ENCODE measurements at places on chromosomes 6 and 20. TPM values are rescaled to one million over a fixed set of nuclear protein-coding genes. Genes with fewer than 3 reads are reported as not detected.

The L3MBTL3 gene
- 66.4 TPM for total RNA-seq

The GINS1 gene
- 0.76 TPM for total RNA-seq

The MUCL3 gene
- total RNA-seq, result not detected

The PRDM13 gene
- total RNA-seq, result not detected

The TRIM26 gene
- total RNA-seq, result 75.1 TPM

The CENPW gene
- 4.5 TPM for total RNA-seq

The NMBR gene
- total RNA-seq, result not detected

GRCh38 chr6:14001329-14002012 is 76.7 kb downstream of the RNF182 start:
- H3K36me3 ChIP-seq, result no peaks in the 10 kb centered on the region
- H3K4me1 ChIP-seq, result no peaks in the 10 kb centered on the region
- peaks cover 6% of the 10 kb centered on the region for H3K27me3 ChIP-seq
- H3K27ac ChIP-seq, result no peak overlapping the region
- DNase-seq, result no peak

DNA sequence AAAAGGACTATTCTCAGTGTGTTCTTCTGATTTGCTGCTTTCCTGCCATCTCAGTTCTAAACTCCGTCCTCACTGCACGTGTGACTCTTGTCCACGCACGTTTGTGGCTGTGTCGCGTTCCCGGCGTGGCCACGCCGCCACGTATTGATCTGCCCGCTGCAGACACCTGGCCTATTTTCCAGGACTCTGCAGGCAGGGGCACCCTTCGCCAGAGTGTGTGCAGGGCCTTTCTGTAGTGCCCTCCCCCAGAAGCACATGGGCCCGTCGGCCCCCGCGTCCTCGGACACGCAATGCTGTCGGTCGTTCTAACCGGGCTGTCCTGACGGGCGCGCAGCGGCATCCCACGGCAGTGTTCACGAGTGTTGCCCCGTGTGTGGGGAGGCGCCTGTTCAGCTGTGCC is 87.6 kb downstream of the YTHDF1 start:
- H3K36me3 ChIP-seq, result no peaks in the 10 kb centered on the region
- no peak overlapping the region for H3K27ac ChIP-seq
- no peaks in the 10 kb centered on the region for H3K27me3 ChIP-seq

- no peaks in the 10 kb centered on the region for H3K36me3 ChIP-seq
- H3K4me3 ChIP-seq, result no peak overlapping the region
- no peak overlapping the region for H3K27ac ChIP-seq
These were observed 13.2 kb upstream of the ARMC12 start for GRCh38 chr6:35723587-35723986.

GRCh38 chr20:62682912-62683517 is 25.6 kb upstream of the NTSR1 start:
- no peak overlapping the region for H3K27ac ChIP-seq
- H3K36me3 ChIP-seq, result no peaks in the 10 kb centered on the region
- no peaks in the 10 kb centered on the region for H3K27me3 ChIP-seq

GRCh38 chr20:1891263-1892118 is 3.7 kb upstream of the SIRPA start:
- H3K27me3 ChIP-seq, result peaks cover 17% of the 10 kb centered on the region
- H3K27ac ChIP-seq, result no peak overlapping the region
- peaks cover 7% of the 10 kb centered on the region for H3K4me1 ChIP-seq
- DNase-seq, result no peak
- no peaks in the 10 kb centered on the region for H3K36me3 ChIP-seq

GRCh38 chr20:49568278-49569151 is 578 bp upstream of the PTGIS start:
- H3K27ac ChIP-seq, result no peak overlapping the region
- H3K27me3 ChIP-seq, result peaks cover 13% of the 10 kb centered on the region
- no peak overlapping the region for H3K4me3 ChIP-seq
- no peak for DNase-seq

DNA sequence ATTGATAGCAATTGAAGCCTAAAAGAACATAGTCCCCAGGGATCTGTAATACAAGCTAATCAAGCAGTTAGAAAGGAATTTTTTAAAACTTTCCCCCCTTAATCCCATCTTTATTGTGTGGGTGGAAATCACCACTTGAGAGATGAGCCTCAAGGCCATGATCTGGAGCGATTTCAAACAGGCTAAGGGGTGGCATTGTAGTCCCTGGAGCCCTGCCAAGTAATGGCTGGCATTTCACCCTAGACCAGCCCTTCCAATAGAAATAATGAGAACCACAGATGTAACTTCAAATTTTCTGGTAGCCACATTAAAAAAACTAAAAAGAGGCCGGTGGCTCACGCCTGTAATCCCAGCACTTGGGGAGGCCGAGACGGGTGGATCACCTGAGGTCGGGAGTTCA is 46.9 kb downstream of the PRDM1 start:
- no peak for DNase-seq
- no peaks in the 10 kb centered on the region for H3K36me3 ChIP-seq
- H3K27me3 ChIP-seq, result no peaks in the 10 kb centered on the region
- H3K27ac ChIP-seq, result no peak overlapping the region

DNA sequence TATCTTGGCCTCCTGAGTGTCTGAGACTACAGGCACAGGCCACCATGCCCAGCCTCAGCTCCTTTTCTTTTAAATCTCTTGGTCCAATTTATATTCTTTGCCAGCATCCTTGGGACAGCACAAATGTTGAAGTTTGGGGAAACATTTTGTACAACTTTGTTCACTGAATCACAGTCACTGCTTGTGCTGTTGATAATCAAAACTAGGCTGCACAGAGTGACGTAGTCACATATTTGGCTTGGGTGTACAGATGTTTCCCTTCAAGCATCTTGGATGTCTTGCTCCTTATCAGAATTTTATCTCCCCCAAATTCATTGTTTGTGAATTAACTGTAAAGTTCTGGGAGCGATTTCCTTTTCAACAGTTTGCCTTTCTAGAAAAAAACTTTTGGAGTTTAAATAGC is 17.9 kb downstream of the CARMIL1 start:
- no peak for DNase-seq
- no peaks in the 10 kb centered on the region for H3K36me3 ChIP-seq

DNA sequence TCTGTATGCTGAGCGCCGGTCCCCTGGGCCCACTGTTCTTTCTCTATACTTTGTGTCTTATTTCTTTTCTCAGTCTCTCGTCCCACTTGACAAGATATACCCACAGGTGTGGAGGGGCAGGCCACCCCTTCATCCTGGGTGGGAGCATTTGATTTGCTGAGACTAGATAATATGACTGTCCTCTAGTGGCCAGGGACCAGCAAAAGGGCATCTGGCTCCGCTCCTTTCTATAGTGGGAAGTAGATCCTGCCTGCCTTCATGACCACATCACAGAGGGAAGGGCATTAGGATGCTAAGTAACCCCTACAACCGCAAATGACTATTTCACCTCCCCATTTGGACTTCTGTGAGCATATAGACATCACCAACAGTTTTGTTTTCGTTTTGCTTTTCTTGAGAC is 64.5 kb downstream of the TRMT6 start:
- no peak overlapping the region for H3K4me3 ChIP-seq
- no peaks in the 10 kb centered on the region for H3K36me3 ChIP-seq
- no peak for DNase-seq
- no peak overlapping the region for H3K27ac ChIP-seq

- peak; percentile 29 for DNase-seq
- no peaks in the 10 kb centered on the region for H3K36me3 ChIP-seq
- H3K4me1 ChIP-seq, result peaks cover 25% of the 10 kb centered on the region
- H3K27ac ChIP-seq, result no peak overlapping the region
- H3K4me3 ChIP-seq, result no peak overlapping the region
These were observed 4.9 kb downstream of the VEGFA start for GRCh38 chr6:43774776-43775534.

DNA sequence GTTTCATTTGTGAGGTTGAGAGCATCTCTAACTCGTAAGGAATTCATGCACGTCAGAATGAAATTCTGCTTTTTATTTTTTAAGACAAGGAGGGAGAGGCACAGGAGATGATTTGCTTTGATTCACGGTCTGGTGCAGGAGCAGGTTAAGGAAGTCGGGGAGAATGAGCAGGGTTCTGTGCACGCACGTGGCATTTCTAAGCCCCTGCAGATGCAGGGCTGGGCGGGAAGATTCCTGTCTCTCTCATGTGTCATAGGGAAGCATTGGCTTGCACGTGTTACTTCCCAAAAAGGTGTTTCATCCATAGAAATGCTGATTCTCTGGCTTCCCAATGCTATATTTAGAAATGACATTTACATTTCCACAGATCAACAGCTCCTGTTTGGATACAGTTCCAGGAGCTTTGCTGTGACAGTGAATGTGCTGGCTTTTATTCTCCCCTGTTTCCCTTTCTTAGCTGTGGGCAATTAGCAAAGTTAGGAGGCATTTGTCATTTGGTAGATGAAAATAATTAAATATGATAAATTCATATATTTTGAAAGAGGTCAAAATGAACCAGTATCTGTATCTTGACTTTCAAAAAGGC is 119.7 kb upstream of the ZFP64 start:
- no peak overlapping the region for H3K4me3 ChIP-seq
- no peak for DNase-seq
- no peak overlapping the region for H3K27ac ChIP-seq

GRCh38 chr6:26054781-26055718 is 32.2 kb upstream of the HFE start:
- H3K4me3 ChIP-seq, result peak overlapping the region; percentile 99
- no peaks in the 10 kb centered on the region for H3K36me3 ChIP-seq
- H3K4me1 ChIP-seq, result peaks cover 29% of the 10 kb centered on the region
- H3K27ac ChIP-seq, result peak overlapping the region; percentile 94

DNA sequence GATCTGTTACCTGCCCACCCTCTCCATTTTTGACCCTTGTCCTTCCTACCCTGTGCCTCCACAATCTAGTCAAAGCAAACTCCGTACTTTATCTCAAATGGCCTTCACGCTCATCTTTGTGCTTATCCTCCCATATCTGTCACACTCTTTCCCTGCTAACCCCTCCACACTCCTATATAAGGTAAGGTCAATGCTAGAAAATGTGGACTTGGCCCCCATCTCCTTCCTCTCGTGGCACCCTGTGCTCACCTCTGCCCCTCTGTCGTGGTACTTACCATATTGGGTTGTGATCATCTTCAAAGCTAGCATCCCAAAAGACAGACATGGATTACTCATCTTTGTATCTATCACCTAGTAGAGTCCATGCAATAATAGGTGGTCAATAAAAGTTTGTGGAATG is 127.6 kb upstream of the FOXQ1 start:
- no peaks in the 10 kb centered on the region for H3K4me1 ChIP-seq
- peaks cover 4% of the 10 kb centered on the region for H3K27me3 ChIP-seq
- no peaks in the 10 kb centered on the region for H3K36me3 ChIP-seq

GRCh38 chr6:147418523-147418922 is 90.0 kb upstream of the SAMD5 start:
- no peaks in the 10 kb centered on the region for H3K36me3 ChIP-seq
- DNase-seq, result no peak
- H3K27me3 ChIP-seq, result no peaks in the 10 kb centered on the region
- no peaks in the 10 kb centered on the region for H3K4me1 ChIP-seq
- H3K4me3 ChIP-seq, result no peak overlapping the region

- H3K36me3 ChIP-seq, result no peaks in the 10 kb centered on the region
- peak; percentile 24 for DNase-seq
- peaks cover 10% of the 10 kb centered on the region for H3K27me3 ChIP-seq
These were observed 2.0 kb downstream of the MUC21 start for GRCh38 chr6:30985490-30985889.

DNA sequence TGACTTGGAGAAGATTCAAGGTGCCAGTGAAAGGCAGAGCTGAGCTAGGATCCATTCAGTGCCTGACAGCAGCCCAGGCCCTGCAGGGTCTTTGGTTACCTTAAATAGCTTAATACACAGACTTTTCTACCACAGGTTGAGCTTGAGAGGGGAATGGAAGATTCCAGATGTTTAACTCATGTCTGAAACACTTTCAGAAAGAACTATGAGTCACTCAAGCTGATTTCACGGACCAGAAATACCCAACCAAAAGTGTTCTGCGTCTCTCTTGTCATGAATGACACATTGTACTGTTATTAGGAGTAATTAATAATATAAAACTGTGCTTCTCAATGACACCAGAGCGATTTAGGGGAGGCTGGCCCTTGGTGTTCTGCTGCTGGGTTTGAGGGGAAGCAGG is 6.4 kb upstream of the PMEPA1 start:
- no peak overlapping the region for H3K4me3 ChIP-seq
- no peak for DNase-seq
- no peaks in the 10 kb centered on the region for H3K36me3 ChIP-seq

- H3K27ac ChIP-seq, result no peak overlapping the region
- H3K27me3 ChIP-seq, result no peaks in the 10 kb centered on the region
- no peaks in the 10 kb centered on the region for H3K36me3 ChIP-seq
- H3K4me1 ChIP-seq, result peaks cover 10% of the 10 kb centered on the region
- no peak overlapping the region for H3K4me3 ChIP-seq
These were observed 3.1 kb upstream of the MYL9 start for GRCh38 chr20:36538026-36538722.

GRCh38 chr6:78942446-78942845 is 75.1 kb downstream of the IRAK1BP1 start:
- peaks cover 78% of the 10 kb centered on the region for H3K36me3 ChIP-seq
- no peaks in the 10 kb centered on the region for H3K4me1 ChIP-seq
- no peak for DNase-seq
- no peak overlapping the region for H3K27ac ChIP-seq
- H3K4me3 ChIP-seq, result no peak overlapping the region

DNA sequence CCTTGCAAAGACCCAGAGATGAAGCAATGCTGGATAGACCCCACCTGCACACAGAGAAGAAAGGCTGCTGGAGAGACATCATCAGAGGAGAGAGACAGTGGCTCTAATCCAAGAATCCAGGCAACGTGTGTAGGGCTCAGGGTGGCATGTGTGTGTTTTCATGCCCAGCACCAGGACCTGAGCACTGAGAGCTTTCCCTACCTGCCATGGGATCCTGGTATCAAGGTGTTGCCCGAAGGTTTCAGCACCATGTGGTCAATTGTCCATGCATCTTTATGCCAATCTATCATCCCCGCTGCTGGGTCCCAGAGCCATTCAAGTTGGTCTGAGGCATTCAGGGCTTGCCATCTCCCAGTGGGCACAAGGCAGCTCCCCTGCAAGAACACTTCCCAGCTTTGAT is 7.5 kb upstream of the CD93 start:
- no peak overlapping the region for H3K27ac ChIP-seq
- H3K4me3 ChIP-seq, result no peak overlapping the region
- no peak for DNase-seq
- no peaks in the 10 kb centered on the region for H3K27me3 ChIP-seq
- H3K4me1 ChIP-seq, result no peaks in the 10 kb centered on the region

DNA sequence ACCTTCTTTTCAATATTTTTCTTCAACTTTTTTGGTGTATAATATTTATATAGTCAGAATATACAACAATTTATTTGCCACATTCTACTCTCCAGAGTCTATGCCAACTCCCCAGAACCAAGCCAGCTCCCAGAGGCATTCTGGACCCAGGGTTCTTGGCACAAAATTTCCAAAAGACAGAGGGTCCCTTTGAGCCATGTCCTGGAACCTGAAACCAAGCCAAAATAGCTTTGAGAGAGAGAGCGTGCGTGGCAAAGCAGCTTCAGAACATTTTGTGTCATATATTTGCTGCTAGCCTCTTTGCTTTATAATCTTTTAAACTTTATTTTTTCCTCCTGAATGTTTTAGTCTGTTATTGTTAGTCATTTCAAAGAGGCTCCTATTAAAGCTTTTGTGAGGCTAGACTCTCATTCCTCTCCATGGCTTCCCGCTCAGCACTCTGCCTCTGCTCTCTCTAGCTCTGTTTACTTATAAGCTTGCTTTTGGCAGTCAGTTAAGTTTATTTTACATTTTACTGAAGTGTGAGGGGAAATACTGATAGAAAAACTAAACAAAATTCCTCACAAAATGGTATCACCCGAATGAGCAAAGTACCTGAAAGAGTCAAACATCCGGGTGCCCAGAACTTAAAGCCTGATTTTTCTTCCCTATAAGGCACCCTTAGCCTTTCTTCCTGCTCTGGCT is 605.1 kb upstream of the ID4 start:
- H3K27ac ChIP-seq, result no peak overlapping the region

- peak within 1 kb of the TSS; percentile 73 for H3K27ac ChIP-seq
- peak; percentile 92 for DNase-seq
- peak within 1 kb of the TSS; percentile 80 for H3K4me3 ChIP-seq
- H3K4me1 ChIP-seq, result peaks cover 45% of the 10 kb centered on the region
- H3K36me3 ChIP-seq, result no peaks in the 10 kb centered on the region
These were observed at the start of gene IGF2R for GRCh38 chr6:159968295-159969203. Gene IGF2R (plus strand): TSS chr6:159969082. CDS start chr6:159969247, 165 bp downstream.

All from CD4-positive, CD25-positive, alpha-beta regulatory T cell (primary cell).